ENCODE measurements at places on chromosomes 16 and 17. TPM values are rescaled to one million over a fixed set of nuclear protein-coding genes. Genes with fewer than 3 reads are reported as not detected.

Gene SOST
- polyA plus RNA-seq = 0.08 TPM

Gene KRT15
- polyA plus RNA-seq = 0.11 TPM

Gene SRL
- 0.09 TPM for polyA plus RNA-seq

Gene C17orf100
- 2.6 TPM for polyA plus RNA-seq

Gene KRTAP4-9
- not detected for polyA plus RNA-seq
